Stimulated activated naive CD8-positive, alpha-beta T cell treated with anti-CD3 and anti-CD28 coated beads, Interleukin-15, Interleukin-2, amounts not matched to agents 100 U/mL and 50 U/mL, for 24 hours (primary cell): ENCODE measurements at places on chromosomes 4 and X.

GRCh38 chr4:87716371-87717265 lies 66.5 kb downstream of the DMP1 start:
- DNase-seq, result no peak

- no peak for DNase-seq
These were observed 84.7 kb downstream of the DCTD start for GRCh38 chr4:182832352-182833120.

- DNase-seq, result no peak
These were observed 10.3 kb downstream of the CPLX1 start for GRCh38 chr4:815464-816146.

- DNase-seq, result no peak
These were observed 841.3 kb downstream of the PDHA2 start for GRCh38 chr4:96681218-96681617.

DNA sequence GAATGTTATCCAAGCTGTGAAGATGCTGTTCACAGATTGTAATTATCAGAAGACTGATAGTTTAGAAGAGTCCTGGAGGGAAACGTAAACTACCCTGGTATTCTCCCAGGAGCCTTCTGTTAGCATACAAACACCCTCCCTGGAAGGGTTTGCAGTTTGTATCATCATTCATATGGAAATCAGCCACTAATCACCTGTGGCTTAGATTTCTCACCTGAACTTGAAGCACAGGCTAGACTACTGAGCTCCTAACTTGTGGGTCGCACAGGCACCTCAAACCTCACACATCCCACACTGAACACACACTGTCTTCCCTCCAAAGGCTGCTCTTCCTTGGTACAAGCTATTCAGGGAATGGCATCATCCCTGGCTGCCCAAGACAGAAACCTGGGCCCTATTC lies 30.7 kb downstream of the SHISA3 start:
- DNase-seq, result no peak

- peak; percentile 53 for DNase-seq
These were observed 722 bp upstream of the EFHC2 start for GRCh38 chrX:44344194-44344593.

DNA sequence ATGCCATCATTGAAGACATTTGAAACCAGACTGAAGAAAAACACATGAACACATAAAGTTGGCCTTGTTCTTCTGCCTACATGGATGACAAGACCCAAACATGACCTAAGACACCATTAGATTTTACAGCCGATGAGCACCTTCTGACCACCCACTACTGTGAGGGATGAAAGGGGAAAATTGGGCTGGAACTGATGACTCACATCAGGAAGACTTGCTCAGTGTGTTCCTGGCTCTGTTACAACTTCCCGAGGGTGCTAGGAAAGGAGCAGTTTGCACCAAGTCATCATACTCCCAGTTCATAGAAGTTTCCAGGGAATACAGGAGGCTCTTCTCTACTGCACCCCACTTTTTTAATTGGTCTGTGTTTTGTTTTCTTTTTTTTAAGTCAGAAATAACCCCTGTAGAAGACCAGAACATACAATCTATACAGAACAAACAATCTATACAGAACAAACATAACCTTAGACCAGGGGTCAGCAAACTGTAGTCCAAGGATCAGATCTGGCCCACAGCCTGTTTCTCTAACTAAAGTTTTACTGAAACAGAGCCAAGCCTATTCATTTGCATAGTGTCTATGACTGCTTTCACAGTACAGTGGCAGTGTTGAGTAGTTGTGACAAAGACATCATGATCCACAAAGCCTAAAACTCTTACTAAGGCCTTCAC lies 25.3 kb downstream of the BTC start:
- DNase-seq, result no peak
